ENCODE measurements at places on chromosomes 6 and 20.

DNA sequence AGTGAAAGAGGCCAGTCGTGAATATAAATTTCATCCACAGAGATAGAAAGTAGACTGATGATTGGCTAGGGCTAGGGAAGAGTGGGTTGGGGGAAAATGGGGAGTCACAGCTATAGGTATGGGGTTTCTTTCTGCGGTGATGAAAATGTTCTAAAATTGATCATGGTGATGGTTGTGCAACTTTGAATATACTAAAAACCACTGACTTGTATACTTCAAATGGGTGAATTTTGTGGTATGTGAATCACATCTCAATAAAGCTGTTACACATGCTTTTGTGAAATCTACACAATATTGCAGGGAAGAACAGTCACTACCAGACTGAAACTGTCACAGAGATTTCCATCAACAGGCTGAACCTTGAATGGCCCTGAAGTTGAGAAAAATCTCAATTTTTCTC, 61.5 kb downstream of the LYRM4 start:
- DNase-seq = no peak

DNA sequence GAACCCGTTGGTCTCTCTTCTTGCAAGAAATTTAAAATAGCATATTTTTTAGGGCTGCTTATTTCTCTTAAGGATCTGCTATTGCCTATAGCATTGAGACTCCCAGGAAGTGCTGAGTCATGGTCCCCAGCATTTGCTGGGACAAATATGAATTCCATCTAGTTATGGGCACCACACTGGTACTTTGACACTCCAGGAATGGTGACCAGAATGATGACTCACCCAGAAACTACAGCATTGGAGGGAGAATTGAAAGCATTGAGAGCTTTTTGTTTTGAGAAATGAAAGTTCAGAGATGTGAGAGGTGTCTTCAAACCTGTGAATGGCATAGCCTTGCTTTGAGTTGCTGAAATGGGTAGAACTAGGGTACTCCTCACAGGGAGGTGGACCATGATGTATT, 699.7 kb downstream of the DHX35 start:
- DNase-seq = no peak

DNA sequence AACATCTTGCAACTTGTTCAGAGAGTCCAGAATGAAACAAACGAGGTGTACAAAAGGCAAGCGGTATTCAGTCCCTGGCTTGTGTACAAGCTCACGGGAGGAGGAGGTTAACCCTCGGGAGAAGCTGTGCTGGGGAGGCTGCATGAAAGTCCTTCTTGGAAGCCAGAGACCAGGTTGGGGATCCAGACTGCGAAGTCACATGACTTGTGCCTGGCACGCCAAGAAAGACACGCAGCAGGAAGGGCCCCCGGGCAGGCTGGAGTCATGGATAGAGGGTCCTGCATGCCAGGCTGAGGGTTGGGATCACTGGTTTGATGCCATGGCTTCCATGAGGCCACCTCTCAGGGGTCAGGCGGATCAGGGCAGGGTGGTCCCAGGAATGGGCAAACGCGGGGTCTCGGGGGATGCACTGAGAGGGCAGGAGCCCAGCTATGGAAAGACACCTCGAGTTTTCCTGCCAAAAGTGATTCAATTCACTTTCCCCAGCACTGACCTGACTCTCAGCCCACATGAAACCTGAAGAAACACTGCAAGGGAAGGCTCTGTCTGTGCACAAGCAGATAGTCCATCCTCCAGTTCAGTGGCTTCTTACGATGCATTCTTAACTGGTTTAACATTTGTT, 79.4 kb downstream of the DLL1 start:
- DNase-seq = no peak

DNA sequence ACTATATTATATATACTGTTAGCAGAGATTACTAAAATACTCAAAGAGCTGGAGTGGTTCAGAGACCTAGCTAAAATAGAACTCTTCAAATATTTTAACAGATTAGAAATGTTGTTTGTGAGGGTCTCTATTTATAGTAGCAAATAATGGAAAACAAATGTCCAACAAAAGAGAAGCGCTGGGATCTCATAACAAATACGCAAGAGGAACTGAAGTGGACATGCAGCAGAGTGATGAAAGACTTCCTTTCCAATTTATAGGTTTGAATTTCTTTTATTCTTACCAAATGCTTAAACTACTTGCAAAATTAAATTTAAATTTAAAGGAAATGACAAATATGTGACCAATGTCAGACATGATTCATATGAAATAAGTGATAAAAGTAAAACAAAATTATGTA, 49.9 kb downstream of the PIGU start:
- no peak for DNase-seq

DNA sequence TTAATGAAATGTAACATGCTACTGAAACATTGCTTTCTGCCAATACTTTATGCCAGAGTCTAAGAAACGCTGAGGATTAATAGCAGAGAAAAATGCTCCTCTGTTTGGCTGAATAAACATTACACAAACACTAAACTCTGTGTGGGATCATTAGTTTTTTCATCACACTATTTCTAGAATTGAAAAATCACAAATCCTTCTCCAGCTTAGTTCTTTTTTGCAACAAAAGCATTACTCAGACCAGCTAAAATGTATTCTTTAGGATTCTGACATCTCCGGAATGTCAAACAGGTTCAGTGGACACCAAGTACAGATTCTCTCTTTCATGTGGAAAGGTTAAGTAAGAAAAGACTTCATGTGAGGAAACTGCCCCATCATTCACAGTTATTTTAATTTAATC, 226.9 kb downstream of the SIM1 start:
- DNase-seq = no peak

- no peak for DNase-seq
Measured at GRCh38 chr20:48690888-48691287, 136.9 kb downstream of the PREX1 start.

- no peak for DNase-seq
Measured at GRCh38 chr20:51830538-51830937, 28.2 kb upstream of the SALL4 start.

- DNase-seq = no peak
Measured at GRCh38 chr6:20965915-20966314, 431.7 kb downstream of the CDKAL1 start.

DNA sequence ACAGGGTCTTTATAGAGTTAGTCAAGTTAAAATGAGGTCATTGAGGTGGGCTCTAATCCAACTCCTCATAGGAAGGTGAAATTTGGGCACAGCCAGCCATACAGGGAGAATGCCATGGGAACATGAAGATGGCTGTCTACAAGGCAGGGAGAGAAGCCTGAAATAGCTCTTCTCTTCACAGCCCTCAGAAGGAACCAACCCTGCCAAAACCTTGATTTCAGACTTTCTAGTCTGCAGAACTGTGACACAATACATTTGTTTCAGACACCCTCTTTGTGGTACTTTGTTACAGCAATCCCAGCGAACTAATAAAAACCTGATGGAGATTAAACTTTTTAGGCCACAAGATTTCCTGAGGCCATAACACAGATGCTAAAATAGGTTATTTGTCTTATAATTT, 43.1 kb upstream of the HECA start:
- DNase-seq = no peak
